Inflammatory macrophage (primary cell): ENCODE measurements at places on chromosomes 7 and 10.

GRCh38 chr10:59387951-59388670 is 25.8 kb upstream of the FAM13C start:
- peak; percentile 4 for DNase-seq

DNA sequence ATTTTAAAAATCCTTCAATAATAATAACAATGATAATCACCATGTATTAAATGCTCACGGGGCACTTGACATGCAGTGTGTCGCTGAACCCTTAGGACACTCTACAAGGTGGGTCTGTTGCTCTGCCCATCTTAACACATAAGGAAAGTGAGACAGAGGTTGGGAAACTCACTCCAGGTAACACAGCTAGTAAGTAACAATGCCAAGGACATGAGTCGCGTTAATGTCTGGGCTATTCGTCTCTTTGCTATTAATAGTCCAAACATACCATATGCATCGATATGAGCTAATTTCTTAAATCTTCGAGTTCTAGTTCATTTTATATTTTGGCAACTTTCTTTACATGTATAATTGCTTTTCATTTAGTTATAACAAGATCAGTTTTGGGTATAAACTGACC is 79.5 kb downstream of the BEND7 start:
- DNase-seq = no peak

DNA sequence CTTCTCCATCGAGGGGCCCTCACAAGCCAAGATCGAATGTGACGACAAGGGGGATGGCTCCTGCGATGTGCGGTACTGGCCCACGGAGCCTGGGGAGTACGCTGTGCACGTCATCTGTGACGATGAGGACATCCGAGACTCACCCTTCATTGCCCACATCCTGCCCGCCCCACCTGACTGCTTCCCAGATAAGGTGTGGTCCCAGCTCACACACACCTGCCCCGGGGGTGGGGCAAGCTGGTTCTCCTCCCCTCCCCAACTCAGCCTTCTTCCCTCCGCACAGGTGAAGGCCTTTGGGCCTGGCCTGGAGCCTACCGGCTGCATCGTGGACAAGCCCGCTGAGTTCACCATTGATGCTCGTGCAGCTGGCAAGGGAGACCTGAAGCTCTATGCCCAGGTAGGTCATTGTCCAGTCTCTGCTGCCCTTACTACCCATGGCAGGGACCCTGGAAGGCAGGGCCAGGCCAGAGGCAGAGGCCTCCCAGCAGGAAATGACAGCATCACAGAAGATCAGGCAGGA is 11.0 kb downstream of the FLNC start:
- no peak for DNase-seq

DNA sequence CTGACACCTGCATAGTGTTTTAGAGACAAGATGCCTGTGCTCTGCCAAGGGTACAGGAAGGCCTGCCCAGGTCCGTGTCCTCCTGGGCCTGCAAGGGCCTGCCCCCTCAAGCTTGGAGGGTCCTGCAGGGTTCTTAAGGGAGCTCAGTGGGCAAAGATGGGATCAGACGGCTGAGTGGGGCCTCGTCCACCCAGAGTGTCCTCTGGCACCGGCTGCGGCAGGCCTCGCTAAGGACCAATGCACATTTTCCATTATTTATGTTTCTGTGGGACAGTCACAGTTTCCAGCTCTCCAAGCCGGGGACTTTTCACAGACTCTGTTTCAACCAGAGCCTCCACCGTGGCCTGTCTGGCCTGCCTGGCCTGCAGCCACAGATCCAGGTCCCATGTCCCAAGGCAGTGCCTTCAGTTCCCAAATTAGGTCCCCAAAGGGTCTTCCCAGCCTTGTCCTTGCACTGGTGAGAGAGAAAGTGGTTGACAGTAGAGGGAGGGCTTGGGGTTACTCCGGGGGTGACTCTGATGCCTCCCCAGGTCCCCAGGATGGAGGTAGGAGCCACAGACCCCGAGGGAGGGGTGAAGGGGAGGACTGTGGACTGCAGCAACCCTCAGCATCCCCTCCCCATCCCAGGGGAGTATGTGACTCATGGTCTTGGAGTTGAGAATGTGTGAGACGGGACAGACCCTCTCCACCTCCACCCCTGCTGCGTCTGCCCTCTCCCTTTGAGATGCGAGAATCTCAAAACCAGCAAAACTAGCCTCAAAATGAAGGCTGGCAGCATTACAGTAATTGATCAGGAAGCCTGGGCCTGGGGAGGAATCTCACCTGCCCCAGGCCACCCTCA is 14.8 kb downstream of the MYL10 start:
- no peak for DNase-seq

DNA sequence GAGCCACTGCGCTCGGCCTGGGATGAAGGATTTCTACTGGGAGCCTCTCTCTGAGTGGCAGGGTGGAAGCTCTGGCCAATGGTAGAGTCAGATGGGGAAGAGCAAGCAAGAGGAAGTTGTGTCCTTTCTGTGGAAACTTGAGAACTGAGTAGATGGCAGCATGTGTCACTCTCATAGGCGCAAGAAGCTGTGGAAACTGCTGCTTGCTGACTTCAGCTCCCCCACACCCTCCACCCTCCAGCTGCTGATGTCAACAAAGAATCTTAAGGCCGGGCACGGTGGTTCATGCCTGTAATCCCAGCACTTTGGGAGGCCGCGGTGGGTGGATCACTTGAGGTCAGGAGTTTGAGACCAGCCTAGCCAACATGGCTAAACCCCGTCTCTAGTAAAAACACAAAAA is 39.8 kb upstream of the SRGN start:
- DNase-seq = peak; percentile 97

GRCh38 chr10:23088609-23089008 is 6.8 kb upstream of the MSRB2 start:
- no peak for DNase-seq

DNA sequence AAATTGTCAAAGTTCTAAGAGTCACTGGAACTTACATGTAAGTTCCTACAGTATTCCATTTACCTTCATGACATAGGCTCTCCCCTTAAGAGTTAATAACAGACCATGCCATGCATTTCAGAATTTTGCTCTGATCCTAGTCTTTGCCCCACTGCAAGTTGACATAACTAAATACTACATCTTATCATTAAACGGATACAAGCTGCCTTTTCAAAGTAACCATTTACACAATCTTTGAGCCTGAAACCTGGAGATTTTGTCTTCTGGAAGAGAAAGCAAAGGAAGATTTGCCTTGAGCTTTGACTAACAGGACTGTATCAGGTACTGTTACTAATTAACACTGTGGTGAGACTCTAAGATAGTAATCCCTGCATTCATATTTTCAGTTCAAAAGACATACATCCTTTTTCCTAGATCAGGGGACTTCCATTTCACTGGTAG is 9.3 kb upstream of the AKR1D1 start:
- no peak for DNase-seq
